Epithelial cell of prostate (primary cell): ENCODE measurements at places on chromosomes 3 and 15.
A peak's percentile ranks its signal among the peaks of the same experiment; 100 is the strongest.

GRCh38 chr3:108071368-108071767, 19.5 kb downstream of the CD47 start:
- DNase-seq = no peak

GRCh38 chr3:130854208-130854864, 39.5 kb upstream of the ATP2C1 start:
- no peak for DNase-seq

- no peak for DNase-seq
Measured at GRCh38 chr3:174959556-174960065, 100.5 kb downstream of the NAALADL2 start.

GRCh38 chr15:47586653-47587224, 130.6 kb upstream of the SEMA6D start:
- no peak for DNase-seq

- no peak for DNase-seq
Measured at GRCh38 chr3:21562243-21562642, 188.8 kb downstream of the ZNF385D start.

- DNase-seq = no peak
Measured at GRCh38 chr3:113057117-113057516, 66.3 kb downstream of the GTPBP8 start.

- no peak for DNase-seq
Measured at GRCh38 chr3:69323941-69324340, 61.9 kb downstream of the FRMD4B start.

DNA sequence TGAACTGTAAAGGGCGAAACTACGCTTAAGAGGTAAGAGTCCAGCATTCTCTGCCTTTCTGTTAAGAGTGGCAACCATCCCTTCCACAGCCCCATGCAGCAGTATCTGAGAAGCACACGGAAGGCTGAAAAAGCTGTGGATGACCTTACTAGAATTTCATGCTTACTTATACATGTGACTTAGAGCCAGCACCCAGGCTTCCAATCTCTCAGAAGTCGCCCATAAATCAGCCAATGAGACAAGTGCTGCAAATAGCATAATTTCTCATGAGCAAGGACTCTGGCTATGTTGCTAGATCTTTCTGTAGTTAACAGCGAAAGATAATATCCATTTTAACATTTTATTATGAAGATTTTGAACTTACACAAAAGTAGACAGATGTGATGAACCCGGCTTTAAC, 65.3 kb downstream of the IGF2BP2 start:
- no peak for DNase-seq

DNA sequence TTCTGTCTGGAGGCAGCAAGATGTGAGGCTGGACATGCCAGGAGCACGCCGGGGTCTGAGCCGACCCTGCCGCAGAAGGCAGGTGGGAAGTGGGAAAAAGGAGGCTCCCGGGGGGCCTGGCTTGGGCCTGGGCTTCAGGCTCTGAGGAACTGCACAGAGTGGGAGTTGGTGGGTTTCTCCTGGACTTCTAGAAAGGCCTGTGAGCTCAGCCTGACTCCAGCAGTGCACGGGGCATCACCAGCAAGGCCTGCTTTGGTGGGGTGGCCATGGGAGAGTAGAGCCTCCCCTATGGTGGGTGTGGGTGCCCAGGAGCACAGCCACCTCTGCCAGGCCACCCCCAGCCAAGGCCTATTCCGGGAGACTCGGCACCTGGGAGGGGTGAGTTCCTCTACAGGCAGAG, 18.1 kb upstream of the SLC41A3 start:
- DNase-seq = no peak

DNA sequence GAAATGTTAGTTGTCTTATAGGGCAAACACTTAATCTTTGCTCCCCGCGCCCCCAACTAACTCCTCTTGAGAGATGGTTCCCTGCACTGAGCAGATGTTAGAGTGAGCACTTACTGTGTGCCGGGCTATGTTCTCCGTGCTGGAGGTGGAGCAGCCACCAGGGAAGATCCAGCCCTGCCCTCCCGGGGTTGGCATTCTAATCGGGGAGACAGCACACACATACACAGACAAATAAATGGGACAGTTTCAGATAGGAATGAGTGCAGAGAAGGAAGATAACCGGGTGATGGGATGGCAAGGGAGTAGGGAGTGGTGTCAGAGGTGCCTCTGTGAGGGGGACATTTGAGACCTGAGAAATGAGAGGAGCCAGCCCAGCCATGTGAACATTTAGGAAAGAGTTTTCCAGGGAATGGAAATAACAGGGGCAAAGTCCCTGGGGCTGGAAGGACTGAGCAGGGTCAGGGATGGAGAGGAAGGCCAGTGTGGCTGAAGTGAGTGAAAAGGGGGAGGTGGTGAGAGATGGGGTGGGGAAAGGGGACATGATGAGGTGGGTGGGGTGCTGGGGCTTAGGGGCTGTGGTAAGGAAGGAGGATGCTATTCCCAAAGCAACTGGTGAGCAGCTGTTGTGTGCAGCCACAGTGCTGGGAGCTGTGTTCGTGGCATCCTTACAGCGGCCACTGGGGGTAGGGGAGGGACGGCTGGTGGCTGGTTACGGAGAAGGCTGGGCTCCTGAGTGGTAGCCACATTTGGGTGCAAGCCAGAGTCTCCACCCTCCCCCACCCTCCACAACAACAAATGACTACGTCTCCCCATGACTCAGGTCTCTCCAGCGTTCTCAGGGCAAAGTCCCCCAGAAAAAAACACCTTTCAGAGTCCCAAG, 15.4 kb upstream of the FGD5 start:
- DNase-seq = no peak

DNA sequence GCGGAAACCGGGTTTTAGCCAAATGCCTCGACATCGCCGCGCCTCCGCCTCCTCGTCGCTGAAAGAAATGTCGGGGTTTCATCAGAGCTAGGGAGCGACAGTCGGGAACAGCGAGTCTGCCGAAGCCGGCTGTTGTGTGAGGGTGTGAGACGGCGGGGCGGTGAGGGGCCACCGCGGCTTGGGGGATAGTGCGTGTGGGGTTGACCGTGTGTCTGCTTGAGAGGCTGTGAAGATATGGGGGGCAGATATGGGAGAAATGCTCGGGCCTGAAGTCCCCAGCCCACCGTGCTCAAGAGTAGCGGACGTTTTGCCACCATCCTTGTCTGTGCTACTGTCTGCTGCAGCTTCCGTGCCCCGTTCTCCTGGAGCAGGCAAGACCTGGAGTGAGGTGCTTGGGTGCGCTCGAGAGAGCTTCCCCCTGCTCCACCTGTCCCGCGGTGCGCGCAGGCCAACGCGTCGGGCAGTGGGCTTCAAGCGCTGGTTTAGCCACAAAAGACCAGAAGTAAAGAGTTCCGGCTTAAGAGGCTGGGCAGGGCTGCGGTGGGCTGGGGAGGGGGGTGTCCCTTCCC, 716 bp upstream of the ISLR2 start:
- no peak for DNase-seq

GRCh38 chr3:141294848-141295247, 63.2 kb downstream of the PXYLP1 start:
- peak; percentile 88 for DNase-seq

DNA sequence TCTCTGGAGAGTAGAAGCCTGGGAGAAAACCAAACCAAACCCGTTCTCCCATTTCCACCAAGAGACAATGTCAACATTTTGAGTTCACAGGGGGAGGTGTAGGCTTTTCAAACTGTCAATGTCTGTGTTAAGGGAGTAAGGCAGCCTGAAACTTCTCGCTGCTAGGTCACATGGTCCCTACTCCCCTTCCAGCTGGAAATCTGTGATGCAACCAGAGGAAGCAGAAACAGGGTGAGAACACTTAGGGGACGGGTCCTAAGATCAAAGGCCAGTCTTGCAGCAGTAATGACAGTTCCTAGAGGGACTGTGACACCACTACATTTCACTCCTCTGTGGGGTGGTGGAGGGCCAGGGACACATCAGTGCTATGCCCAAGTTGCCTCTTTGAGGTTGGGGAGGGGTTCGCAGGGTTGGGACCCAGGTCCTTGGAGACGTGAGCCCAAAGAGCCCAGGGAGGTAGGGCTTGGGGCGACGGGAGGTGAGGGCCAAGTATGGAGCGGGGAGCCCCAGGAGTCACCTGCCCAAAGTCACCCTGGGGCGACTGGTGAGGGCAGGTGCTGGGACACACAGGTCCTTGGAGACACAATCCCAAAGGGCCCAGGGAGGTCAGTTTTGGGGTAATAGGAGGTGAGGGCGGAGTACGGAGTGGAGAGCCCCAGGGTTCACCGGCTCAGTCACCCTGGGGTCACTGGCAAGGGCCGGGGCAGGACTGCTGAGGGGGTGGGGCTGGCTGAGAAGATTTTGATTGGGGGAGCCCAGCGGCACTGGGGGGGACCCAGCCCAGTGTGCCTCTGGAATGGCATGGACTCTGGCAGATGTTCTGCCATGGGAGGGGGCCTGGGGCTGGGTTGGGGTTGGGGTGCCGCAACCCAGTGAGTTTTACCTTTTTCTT, 582 bp downstream of the GOLGA6L2 start:
- no peak for DNase-seq

GRCh38 chr15:99906311-99906710, 173.1 kb upstream of the LYSMD4 start:
- DNase-seq = no peak

GRCh38 chr3:50390508-50391224, 31.3 kb upstream of the TMEM115 start:
- DNase-seq = no peak

GRCh38 chr3:73653877-73654276, 29.1 kb upstream of the PDZRN3 start:
- DNase-seq = no peak

- no peak for DNase-seq
Measured at GRCh38 chr3:194828116-194828515, 142.4 kb downstream of the FAM43A start.

GRCh38 chr3:43503067-43503728, 118.6 kb downstream of the ANO10 start:
- DNase-seq = no peak

- DNase-seq = no peak
Measured at GRCh38 chr3:171229173-171229572, 202.7 kb upstream of the SLC2A2 start.

DNA sequence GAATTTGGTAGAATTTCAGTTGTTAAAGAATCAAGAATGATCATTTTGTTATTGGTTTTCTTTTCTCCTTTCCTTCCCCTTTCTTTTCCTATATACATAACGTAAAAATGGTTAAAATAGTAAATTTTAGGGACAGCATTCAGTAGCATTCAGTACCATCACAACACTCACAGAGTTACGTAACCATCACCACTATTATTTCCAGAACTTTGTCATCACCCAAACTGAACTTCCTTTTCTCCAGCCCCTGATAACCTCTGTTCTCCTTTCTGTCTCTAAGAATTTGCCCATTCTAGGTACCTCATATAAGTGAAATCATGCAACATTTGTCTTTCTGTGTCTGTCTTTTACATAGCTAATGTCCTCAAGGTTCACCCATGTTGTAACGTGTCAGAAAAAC, 165.3 kb downstream of the AKAP13 start:
- no peak for DNase-seq

GRCh38 chr3:123881771-123882170, 2.4 kb downstream of the MYLK start:
- no peak for DNase-seq

DNA sequence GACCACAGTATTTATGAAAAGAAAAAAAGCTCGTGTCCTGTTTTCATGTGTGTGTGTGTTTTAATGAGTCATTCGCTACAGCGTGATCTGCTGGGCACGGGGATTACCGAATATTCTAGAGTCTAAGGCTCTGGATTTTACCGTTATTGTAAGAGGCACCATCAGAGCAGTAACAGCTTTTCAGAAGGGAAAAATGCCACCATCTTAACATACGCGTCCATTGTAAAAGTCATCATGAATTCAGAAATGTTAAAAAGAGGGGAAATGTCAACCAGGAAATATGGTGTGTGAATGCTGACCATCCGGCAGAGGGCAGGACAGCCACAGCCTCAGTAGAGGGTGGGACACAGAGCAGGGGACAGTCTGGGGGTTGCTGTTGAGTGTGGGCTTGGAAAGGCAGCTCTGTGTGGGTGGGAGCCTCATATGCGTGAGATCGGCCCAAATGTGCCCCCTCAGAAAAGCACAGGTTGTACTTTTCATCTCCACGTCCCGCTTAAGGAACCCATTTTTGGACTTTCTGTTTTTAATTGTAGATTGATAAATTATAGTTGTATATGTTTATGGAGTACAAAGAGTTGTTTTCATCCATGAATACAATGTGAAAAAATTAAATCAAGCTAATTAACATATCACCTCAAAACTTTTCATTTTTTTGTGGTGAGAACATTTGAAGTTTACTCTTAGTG, 69.6 kb downstream of the ASB7 start:
- no peak for DNase-seq

DNA sequence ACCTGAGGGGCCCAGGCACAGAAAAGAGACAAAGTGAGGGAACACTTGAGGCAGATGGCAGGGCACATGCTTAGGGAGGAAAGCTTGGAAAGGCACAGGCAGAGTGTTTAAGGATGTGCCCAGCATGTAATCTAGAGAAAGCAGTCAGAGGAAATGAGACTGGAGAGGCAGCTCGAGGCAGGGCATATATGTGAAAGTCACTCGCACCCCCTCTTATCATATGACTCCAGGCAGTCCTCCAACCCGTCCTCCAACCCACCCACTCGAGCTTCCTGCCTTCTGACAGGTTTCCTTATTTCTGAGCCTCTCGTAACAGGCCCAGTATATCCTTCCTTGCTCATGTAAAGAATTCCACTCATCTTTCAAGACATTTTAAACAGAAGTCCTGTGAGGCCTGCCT, 294.0 kb downstream of the SOX2 start:
- DNase-seq = no peak

GRCh38 chr15:96274087-96274440, 56.4 kb upstream of the NR2F2 start:
- no peak for DNase-seq

DNA sequence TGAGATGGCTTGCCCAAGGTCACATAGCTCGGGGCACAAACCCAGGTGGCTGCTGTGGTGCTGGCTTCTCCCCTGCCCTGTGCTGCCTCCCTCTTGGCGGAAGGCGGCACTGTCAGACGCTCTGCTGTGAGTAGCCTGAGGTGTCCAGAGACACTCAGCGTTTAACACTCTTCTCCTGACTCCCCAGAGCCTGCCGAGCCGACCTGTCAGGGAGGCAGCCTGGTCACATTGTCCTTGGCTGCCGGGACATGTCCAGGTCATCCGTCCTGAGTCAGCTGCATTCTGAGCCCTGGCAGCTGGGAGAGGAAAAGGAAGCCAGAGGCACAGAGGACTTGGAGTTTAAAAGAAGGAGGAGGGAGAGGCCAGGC, 4.7 kb downstream of the LMAN1L start:
- DNase-seq = peak; percentile 66

DNA sequence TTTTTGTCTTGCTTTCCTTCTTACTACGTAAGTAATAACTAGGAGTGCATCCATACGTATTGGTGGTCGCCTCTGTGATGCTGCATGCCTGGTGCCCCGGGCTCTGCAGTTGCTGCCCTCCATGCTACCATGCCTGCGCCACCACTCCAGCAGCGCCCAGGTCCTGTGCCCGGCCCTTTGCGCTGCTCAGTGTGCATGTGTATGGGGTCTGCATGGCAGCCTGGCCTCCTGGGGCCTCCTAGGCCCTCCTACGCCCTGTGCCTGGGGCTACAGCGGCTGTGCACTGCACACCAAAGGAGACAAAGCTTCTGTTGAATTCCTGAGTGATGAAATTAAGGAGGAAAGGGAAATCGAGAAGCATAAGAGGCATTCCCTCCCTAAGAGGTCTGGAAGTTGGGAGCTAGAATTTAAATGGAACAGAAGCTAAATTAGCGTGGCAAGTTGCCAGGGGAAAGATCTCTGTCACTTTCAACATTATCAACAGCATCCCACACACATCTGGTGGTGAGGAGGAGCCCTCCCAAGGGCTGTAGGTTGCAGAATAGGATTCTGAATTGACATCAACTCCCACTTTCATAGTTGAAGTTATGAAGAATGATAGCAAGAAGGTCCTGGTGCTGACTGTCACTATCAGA, 275.0 kb upstream of the CHRM5 start:
- DNase-seq = no peak
